ENCODE measurements at places on chromosomes 7 and 10.

- no peak for DNase-seq
These were observed 18.6 kb downstream of the MAT1A start for GRCh38 chr10:80270887-80271286.

DNA sequence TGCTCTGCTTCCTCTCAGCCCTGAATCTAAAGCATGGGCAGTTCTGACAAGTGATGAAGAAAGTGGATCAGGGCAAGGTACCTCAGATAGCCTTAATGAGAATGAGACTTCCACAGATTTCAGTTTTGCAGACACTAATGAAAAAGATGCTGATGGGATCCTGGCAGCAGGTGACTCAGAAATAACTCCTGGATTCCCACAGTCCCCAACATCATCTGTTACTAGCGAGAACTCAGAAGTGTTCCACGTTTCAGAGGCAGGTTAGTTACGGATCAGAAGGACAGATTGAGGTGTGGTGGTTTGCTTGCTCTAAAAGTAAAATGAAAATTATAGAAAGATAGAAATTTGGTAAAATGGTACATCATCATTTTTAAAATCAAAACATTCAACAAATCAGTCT lies 130.4 kb downstream of the AASS start:
- DNase-seq = no peak

- no peak for DNase-seq
These were observed 92.4 kb upstream of the KLF6 start for GRCh38 chr10:3877211-3878000.

DNA sequence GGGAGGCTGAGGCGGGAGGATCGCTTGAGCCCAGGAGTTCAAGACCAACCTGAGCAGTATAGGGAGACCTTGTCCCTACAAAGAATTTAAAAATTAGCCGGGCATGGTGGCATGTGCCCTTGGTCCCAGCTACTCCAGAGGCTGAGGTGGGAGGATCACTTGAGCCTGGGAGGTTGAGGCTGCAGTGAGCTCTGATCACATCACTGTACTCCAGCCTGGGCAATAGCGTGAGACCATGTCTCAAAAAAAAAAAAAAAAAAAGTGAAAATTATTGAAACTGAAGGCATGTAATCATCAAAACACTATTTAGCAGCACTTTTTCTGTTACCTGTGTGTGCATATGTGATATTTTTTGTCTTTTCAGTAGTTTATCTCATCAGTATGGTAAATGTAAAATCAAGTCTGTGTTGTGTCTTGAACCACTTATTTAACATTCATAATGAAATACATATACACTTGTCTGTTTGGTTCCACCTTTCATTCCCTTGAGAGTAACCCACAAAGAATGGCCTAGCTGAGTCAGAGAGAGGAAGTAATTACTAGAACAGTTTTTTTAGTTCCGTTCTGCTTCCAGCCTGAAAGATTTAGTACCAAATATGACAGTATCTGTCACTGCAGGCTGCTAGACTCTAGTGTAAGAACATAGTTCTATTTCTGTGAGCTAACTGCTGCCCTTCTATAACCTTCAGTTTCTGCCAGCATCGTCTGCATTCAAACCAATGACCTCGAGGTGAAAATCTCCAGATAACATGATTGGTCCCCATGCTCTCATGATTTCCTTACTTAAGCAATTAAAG lies 68.6 kb downstream of the MMRN2 start:
- DNase-seq = no peak

DNA sequence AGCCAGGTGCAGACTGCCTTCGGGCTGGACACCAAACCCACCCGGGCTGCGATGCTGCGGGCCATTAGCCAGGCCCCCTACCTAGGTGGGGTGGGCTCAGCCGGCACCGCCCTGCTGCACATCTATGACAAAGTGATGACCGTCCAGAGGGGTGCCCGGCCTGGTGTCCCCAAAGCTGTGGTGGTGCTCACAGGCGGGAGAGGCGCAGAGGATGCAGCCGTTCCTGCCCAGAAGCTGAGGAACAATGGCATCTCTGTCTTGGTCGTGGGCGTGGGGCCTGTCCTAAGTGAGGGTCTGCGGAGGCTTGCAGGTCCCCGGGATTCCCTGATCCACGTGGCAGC lies 50.0 kb downstream of the VWA2 start:
- DNase-seq = no peak

All from NCI-H2081 treated with DMSO at 0.1 percent for 48 hours (cell line).